ENCODE measurements at places on chromosomes 1 and 21. TPM values are rescaled to one million over a fixed set of nuclear protein-coding genes. Genes with fewer than 3 reads are reported as not detected.

UFC1 gene
- total RNA-seq: 137 TPM

DNA sequence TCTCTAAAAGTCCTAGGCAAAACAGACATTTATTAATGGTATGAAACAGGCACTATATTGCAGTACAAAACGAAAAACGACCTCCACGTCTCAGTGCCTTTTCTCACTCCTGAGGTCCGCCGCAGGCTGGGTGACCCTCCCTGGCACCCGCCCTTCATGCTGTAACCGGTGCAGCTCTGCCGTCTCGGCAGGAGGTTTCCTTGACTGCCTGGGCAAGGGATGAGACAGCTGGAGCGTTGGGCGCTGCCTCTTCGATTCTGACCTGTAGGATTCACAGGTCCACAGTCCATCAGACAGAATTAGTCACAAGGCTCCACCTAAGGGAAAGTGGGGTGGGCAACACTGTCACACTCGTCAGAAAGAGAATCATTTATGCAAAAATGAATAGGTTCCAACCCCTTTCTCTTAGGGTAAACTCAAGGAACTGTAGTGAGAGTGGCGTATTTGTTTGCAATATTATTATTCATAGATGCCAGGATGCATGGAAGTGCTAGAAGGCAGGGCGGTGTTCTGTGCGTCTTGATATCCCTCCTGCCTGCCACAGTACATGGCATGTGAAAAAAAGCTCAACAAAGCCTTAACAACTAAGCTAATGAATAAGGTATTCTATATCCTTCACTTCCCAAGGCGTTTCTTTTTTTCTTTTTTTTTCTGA is 23.5 kb upstream of the ZBTB18 start:
- no peak for DNase-seq

LGR6 gene
- total RNA-seq: not detected

ABL2 gene
- total RNA-seq: 110 TPM

DNA sequence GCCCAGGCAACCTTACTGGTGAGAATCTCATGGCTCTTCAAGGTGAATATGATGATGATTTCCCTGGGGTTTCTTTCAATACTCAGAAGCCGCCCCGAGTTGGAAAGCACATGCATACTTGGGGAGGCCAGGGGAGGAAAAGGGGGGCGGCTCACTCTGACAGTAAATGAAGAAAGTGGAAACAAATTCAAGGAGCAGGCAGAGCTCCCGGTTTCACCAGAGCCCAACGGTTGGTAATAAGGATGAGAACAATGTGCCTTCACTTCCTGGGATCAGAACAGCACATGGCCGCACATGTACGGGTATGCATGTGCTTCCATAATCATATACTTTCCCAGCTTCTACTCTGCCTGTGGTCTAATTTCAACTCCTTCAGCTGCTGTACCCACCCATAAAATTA is 3.8 kb upstream of the ARHGEF2 start:
- no peak for DNase-seq

GRCh38 chr1:244301595-244302130 is 150.0 kb downstream of the ADSS2 start:
- DNase-seq: no peak

PLPPR4 gene
- 6.4 TPM for total RNA-seq

GRCh38 chr1:222182641-222183040 is 365.3 kb downstream of the HHIPL2 start:
- DNase-seq: peak; percentile 69

DNA sequence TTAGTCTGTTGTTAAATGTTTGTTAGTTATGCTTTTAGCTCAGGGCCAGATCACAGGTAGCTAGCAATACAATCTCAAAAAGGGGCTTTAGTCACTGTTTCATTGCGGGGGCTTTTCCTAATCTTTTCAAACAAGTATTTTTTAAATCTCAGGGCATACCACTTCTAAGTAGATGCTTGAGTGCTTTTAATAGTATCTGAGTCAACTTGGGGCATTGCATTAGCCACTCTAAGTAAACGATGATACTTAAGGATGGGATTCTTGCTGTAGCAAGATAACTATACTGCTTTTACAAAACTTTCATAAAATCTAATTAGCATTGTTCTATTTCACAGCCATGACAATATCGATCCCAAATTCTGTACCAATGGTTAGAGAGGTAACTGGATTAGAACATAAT is 11.6 kb downstream of the CDC42BPA start:
- DNase-seq: no peak

GRCh38 chr1:94806441-94806871 is 13.7 kb upstream of the SLC44A3 start:
- peak; percentile 57 for DNase-seq

GRCh38 chr1:8348047-8348776 is 30.3 kb downstream of the SLC45A1 start:
- DNase-seq: no peak

DNA sequence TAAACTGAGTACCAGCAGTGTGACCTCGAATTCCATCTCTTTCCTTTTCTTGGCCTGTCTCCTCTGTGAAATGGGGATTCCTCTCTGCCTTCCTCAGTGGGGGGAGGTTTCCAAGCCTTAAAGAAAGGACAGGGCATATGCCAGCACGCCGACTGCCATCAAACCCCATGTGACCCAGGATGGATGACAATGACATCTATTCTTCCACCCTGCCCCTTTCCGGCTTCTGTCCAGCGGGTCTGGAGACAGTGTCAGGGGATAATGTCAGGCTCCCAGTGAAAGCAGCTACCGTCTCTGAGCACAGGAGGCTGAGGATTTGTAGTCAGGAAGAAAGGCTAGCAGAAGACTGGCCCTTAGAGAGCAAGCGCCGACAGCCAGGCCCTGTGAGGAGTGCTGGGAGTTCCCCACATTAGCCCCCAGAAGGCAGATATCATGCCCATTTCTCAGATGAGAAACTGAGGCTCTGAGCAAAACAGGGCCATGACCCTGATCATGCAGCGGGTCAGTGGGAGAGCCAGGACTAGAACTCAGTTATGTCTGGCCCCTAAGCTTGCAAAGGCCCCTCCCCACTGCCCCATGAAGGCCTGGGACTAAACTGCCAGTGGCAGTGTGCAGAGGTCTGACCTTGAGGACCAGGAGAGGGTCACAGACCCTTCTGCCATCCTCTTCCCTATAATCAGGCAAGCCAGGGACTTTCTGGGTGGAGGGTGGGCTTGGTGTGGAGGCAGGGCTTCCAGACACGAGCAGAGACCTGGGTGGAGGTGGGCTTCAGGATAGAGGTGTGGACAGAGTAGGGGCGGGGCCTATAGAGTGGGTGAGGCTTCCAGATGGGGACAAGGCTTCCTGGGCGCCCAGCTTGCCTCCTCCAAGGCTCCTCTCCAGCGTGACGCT is 30.1 kb downstream of the CDCA8 start:
- no peak for DNase-seq

DISC1 gene
- total RNA-seq: 6.1 TPM

DNA sequence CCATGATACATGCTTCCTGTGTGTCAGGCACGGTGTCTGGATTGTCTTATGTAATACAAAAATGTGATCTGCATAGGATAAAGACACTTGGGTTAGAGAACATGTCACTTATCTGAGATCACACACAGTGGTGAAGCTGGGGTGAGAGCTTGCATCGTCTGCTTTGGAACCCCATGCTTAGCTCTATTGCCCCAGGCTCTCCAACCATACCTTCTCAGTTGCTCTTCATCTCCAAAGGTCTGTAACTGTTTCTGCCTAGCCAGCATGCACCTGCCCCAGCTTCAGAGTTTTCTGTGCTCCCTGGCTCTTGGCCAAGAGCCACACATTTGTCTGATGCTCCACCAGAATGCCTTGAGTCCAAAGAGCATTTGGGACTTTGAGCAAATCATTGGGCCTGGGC is 93.9 kb upstream of the COG2 start:
- DNase-seq: no peak

HPCAL4 gene
- total RNA-seq: not detected

DNA sequence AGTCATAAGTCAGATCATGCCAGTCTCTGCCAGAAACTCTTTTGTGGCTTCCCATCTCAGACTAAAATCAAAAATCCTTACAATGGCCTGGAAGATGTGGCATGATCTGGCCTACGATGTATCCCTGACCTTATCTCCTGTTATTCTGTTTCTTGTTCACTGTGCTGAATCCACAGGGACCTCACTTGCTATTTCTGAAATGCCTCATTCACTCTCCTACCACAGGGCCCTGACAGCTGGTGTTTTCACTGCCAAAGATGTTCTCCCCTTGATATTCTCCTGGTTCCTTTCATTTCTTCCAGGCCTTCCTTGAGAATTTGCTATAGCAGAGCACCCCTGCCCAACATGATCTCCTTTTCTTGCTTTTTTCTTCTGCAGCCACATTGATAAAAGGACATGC is 1.7 kb downstream of the DNALI1 start:
- no peak for DNase-seq

- no peak for DNase-seq
These were observed 24.2 kb upstream of the OSBPL9 start for GRCh38 chr1:51592711-51593110.

DNA sequence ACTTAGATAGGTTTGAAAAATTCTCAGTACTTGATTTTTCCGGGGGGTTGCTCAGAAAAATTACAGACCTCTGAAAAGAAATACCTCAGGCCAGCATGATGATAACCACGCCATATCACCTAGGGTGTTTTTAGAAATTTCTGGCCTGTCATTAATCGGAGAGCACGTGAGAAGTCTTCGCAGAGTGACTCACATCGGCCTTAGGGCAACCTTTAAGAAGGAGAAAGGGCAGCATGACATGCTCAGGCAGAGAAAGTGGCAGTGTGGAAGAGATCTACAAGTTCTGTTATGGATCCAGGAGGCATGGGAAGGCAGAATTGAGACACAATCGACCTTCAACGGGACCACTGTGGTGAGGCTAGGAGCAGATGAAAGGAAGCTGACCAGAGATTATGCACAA is 506.3 kb downstream of the LMO4 start:
- DNase-seq: no peak

TNNT2 gene
- total RNA-seq: 0.56 TPM

- peak; percentile 41 for DNase-seq
These were observed 155.8 kb upstream of the TMEM51 start for GRCh38 chr1:14997646-14998276.

GRCh38 chr1:179506199-179506598 is 69.5 kb downstream of the NPHS2 start:
- no peak for DNase-seq

DNA sequence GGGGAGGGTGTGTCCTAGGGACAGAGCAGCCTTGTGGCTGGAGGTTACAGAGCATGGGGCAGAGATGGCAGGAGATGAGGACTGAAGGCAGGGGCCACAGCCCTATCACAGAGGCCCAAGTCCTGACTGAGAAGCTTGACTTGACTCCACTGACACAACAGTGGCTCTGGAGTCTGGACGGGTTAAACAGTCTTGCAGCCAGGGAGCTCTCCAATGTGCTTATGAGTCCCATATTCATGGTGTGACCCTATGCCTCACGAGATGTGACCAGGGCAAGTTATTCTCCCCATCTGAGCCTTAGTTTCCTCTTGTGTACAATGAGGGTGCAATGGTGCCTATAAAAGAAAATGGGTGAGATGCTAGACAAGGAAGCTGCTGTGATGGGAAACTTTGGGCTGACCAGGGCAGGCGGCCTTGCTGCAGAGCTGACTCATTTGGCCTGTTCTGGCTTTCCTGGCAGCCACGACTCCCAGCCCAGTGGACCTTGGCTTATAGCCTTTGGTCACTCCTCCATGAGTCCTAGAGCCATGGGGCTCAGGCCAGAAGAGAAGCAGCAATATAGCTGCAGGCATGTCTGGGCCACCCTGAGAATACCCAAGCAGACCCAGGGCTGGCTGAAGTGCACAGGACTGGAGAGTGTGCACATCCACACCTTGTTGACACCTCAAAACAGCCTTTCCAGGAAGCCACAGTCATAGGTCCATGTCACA is 2.8 kb upstream of the TTC22 start:
- DNase-seq: peak; percentile 26

DNA sequence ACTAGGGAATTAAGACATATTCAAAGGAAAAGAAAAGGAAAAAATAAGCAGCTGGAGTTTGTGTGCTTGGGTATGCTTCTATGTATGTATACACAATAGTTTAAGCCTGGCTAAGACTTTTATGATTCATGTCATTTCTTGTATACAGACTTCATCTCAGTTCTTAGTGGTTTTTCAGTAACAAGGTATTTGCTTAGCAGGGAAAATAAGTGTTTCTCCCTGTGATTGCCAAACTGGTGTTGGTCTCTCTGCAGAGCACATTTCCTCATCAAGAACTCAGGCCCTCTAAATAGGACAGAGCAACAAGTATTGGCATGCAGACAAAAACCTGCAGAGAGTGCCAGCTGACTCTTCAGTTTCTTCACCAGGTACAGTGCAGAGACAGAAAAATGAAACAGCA is 484.4 kb upstream of the ZRANB2 start:
- peak; percentile 83 for DNase-seq

GRCh38 chr1:213649373-213649772 is 338.4 kb upstream of the PROX1 start:
- no peak for DNase-seq

SELENOF gene
- total RNA-seq: 128 TPM

OVAAL gene
- total RNA-seq: not detected

DNA sequence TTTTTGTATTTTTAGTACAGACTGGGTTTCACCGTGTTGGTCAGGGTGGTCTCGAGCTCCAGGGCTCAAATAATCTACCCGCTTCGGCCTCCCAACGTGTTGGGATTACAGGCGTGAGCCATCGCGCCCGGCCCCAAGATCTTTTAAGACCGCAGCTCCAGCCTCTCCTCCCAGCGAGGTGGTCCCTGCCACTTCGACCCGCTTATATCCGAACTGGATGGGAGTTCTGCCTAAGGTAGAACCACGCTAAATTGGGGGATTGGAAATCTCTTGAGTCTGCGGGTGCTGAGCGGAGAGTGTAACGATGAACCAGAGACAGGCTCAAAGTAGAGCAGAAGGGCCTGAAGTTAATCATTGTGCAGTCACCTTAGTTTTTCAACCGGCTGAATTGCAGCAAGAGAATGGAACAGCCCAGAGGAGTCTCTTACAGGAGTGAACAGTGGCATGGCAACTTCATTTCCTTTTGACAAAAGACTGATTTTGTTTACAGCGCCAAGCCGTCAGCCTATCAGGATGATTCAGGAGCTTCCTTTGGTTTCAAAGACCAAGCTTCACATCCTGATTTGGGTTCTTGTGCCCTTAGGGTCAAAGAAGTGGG is 726 bp upstream of the CYB5R1 start:
- DNase-seq: no peak

DNA sequence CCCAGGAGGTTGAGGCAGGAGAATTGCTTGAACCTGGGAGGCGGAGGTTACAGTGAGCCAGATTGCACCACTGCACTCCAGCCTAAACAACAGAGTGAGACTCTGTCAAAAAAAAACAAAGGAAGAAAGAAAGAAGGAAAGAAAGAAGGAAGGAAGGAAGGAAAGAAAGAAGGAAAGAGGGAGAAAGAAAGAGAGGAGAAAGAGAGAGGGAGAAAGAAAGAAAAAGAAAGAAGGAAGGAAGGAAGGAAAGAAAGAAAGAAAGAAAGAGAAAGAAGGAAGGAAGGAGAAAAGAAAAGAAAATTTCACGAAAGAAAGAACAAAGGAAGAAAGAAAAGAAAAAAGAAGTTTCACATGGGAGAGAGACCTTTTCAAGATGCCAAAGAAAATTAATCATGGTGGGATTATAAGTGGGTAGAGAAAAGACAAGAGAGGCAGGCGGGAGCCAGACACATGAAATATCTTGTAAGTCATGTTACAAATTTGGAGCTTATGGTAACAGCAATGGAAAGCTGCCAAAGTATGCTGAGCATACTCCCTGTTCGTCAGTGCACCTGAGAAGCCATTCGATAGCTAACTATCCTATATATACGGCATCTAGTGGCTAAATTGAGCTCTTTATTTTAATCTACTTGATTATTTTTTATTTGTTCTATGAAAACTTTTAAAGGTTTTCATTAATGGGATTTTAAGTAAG is 41.3 kb upstream of the TNFSF4 start:
- DNase-seq: no peak
